Naive B cell (primary cell): ENCODE measurements at places on chromosomes 6 and 20. TPM values are rescaled to one million over a fixed set of nuclear protein-coding genes. Genes with fewer than 3 reads are reported as not detected.

Gene SIRPD
- polyA plus RNA-seq, result not detected

Gene KIAA1755
- polyA plus RNA-seq, result not detected

GRCh38 chr20:33033381-33033780, 1.9 kb downstream of the BPIFB6 start:
- H3K4me3 ChIP-seq, result no peak overlapping the region
- H3K36me3 ChIP-seq, result peaks cover 8% of the 10 kb centered on the region
- no peaks in the 10 kb centered on the region for H3K4me1 ChIP-seq
- H3K27me3 ChIP-seq, result peaks cover 27% of the 10 kb centered on the region
- H3K27ac ChIP-seq, result no peak overlapping the region

GRCh38 chr6:8627085-8627861, 191.9 kb upstream of the SLC35B3 start:
- DNase-seq, result no peak
- H3K27ac ChIP-seq, result no peak overlapping the region
- H3K27me3 ChIP-seq, result no peaks in the 10 kb centered on the region
- no peaks in the 10 kb centered on the region for H3K36me3 ChIP-seq
- no peaks in the 10 kb centered on the region for H3K4me1 ChIP-seq
- no peak overlapping the region for H3K4me3 ChIP-seq

DNA sequence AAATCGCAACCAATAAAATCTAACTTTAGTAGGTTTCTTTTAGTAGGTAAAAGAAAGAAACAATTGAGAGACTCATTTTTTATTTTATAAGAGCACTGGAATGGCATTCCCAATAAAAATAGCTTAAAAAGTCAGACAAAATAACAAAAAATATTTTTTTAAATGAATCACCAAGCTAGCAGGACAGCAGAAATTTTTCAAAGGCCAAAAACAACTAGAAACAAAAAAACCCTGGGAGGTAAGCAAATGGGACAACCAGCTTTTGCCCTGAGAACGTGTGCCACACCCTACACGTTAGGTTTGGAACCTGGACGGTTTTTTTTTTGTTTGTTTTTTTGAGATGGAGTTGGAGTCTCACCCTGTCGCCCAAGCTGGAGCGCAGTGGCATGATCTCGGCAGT, 19.6 kb downstream of the GPLD1 start:
- H3K27ac ChIP-seq, result no peak overlapping the region
- H3K36me3 ChIP-seq, result no peaks in the 10 kb centered on the region
- H3K4me3 ChIP-seq, result no peak overlapping the region
- no peak for DNase-seq

DNA sequence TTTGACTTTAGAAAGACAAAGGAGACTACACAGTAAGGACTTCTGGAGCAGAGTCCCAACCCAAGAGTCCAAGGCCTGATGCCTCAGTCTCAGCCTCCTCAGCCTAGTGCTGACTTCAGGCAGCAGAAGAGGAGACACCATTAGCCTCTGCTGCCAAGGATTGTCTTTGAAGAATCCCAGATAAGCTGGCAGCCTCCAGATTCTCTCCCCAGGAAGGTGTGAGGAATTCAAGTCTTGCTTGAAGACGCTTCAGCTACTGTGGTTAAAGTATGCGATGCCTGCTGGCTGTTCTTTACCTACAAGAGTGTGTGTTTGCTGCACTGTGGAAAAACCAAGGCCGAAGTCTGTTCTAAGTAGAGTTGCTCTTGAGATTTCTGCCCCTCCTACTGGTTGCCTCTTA, 215.9 kb upstream of the TCF21 start:
- no peaks in the 10 kb centered on the region for H3K4me1 ChIP-seq
- no peaks in the 10 kb centered on the region for H3K36me3 ChIP-seq

DNA sequence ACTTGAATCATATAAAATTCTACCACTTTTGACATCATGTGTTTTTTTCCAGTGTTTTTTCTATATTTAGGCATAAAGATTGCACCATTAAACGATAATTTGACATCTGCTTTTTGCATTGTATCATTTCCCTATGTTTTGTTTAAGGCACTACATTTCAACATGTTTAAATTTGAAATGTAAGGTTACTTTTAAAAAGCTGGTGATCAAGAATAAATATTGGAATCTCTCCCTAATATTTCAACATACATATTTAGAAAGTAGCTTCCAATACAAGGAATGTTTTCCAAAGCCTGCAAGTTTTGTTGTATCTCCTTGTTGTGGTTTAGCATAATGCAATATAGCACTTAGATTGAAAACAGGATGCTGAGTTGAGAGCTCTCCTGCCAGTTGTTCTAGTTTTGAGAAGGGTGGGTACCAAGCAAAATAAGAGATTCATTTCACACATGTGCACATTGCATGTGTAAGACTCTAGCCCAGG, 76.5 kb downstream of the SYNJ2 start:
- H3K27ac ChIP-seq, result no peak overlapping the region
- no peaks in the 10 kb centered on the region for H3K27me3 ChIP-seq
- peaks cover 4% of the 10 kb centered on the region for H3K4me1 ChIP-seq
- no peak overlapping the region for H3K4me3 ChIP-seq
- H3K36me3 ChIP-seq, result peaks cover 4% of the 10 kb centered on the region
- no peak for DNase-seq

DNA sequence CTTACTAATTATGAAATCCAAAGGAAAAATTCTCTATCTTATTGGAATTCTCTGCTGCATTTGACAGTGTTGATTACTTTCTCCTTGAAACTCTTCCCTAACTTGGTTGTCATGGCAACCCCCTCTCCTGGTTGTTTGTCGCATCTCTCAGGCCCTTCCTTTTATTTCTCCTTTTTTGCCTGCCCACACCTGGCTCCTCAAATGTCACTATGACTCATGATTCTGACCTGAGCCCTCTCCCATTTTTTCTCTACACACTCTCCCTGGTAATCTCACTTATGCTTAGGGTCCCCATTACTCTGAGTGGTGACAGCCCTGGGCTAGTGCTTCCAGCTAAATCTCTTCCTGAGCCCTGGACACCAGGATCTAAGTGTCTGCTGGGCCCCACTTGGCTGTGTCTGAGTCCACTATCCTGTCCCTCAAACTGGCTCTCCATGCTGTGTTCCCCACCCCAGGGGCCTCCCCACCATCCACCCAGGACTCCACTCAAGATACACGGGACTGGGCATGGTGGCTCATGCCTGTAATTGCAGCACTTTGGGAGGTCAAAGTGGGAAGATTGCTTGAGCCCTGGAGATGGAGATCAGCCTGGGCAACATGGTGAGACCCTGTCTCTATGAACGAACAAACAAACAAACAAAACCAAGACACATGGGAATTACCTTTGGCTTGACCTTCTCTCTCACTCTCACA, 16.5 kb upstream of the NNAT start:
- peak overlapping the region; percentile 90 for H3K27ac ChIP-seq
- H3K36me3 ChIP-seq, result no peaks in the 10 kb centered on the region
- H3K4me3 ChIP-seq, result no peak overlapping the region
- DNase-seq, result no peak
- no peaks in the 10 kb centered on the region for H3K27me3 ChIP-seq

DNA sequence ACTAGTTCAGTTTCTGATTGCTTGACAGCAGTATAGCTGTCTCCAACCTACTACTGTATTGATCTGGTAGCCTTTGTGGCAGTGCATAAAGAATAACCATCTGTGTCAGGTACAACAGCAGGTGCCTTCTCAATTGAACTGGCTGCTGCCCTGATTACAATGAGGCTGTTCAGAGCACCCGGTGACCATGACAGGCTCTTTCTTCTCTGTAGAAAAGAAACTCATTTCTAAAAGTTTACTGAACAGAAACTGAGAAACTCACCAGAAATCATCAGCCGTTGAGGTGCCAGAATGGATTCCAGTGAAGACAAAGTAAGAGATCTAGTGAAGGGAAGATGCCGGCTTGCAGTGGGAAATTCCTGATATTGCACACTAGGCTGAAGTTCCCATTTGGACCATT, 954.4 kb downstream of the PHF3 start:
- DNase-seq, result no peak
- no peaks in the 10 kb centered on the region for H3K27me3 ChIP-seq
- H3K4me3 ChIP-seq, result no peak overlapping the region
- no peak overlapping the region for H3K27ac ChIP-seq

GRCh38 chr6:168148231-168148849, 69.3 kb upstream of the FRMD1 start:
- H3K4me1 ChIP-seq, result no peaks in the 10 kb centered on the region
- no peak for DNase-seq
- H3K36me3 ChIP-seq, result no peaks in the 10 kb centered on the region
- H3K27me3 ChIP-seq, result peaks cover 4% of the 10 kb centered on the region

DNA sequence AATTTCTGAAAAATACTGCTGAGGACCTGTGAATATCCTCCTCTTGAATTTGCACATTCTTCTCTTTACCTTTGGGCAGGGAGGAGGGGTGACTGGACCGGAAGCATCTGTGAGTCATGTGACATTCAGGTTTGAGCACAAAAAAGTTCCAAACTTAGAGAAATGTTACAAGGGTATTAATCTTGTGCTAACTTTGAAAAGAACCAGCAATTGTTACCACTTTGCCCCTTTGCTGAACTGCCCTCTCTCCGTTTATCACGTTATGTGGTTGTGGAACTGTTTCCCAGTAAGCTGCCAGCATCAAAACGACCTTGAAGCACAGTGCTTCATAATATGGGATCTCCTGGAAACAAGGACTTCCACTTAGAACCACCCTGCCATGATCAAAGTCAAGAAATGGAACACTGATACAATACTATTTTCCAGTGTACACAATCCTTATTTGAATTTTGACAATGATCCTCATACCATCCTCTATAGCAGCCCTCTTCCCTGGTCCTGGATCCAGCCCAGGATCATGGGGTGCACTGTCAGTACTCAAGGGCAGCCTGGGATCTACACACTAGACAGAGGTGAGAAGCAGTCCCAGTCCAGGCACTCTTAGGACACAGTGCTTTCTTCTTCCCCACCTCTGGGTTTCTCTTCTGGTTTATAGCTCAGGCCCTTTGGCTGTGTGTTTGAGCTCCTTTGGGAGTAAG, 2.3 kb upstream of the TUBB1 start:
- peak overlapping the region; percentile 84 for H3K27ac ChIP-seq
- H3K4me1 ChIP-seq, result peaks cover 37% of the 10 kb centered on the region
- peak; percentile 47 for DNase-seq
- peaks cover 5% of the 10 kb centered on the region for H3K36me3 ChIP-seq
- H3K4me3 ChIP-seq, result peak overlapping the region; percentile 70
- no peaks in the 10 kb centered on the region for H3K27me3 ChIP-seq

DNA sequence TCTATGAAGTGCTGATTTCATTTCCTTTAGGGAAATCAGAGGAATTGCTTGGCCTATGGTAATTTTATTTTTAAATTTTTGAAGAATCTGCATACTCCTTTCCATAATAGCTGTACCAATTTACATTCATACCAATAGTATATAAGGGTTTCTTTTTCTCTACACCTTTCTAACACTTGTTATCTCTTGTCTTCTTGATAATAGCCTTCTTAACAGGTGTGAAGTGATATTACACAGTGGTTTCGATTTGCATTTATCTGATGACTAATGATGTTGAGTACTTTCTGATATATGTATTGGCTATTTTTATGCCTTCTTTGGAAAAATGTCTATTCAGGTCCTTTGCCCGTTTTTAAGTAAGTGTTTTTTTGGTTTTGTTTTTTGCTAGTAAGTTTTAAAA, 40.8 kb downstream of the SMAP1 start:
- no peak overlapping the region for H3K4me3 ChIP-seq
- no peaks in the 10 kb centered on the region for H3K36me3 ChIP-seq
- no peak overlapping the region for H3K27ac ChIP-seq
- H3K4me1 ChIP-seq, result peaks cover 55% of the 10 kb centered on the region

Gene SLA2
- 0.40 TPM for polyA plus RNA-seq

DNA sequence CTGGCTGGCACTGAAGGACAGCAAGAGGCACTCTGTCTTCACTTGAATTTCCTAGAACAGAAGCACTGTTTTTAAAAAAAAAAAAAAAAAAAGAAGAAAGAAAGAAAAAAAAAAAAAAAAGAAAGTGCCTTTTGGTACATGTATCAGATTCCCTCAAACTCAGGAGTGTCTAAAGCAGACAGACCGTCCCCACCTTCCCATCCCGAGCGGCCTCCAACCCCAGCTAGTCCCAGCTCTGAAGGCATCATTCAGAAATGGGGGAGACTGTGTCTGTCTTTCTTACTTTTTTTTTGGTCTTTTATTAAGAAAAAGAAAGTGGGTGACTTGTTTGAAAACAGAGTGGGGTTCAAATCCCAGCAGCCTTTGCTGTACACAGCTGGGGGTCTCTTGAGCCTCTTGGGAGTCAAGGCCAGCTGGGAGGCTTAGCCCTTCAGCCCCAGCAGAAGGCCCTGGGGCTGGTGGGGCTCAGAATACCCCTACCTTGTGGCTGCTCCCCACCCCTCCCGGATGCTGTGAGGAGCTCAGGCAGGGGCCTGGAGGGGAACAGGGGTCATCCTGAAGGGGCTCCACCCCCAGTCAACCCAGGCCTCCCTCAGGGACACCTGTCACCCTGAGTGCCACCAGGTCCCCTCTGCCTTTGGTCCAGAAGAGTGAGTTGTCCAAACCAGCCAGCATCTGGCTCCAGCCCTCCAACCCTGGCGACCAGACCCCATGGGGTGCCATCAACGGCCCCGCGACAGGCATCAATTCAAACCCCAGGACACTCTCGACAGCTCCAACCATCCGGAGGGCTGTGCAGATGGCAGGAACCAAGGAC, 128.3 kb downstream of the TAF4 start:
- H3K4me1 ChIP-seq, result peaks cover 6% of the 10 kb centered on the region
- H3K4me3 ChIP-seq, result no peak overlapping the region
- no peak for DNase-seq
- peaks cover 10% of the 10 kb centered on the region for H3K27me3 ChIP-seq

DNA sequence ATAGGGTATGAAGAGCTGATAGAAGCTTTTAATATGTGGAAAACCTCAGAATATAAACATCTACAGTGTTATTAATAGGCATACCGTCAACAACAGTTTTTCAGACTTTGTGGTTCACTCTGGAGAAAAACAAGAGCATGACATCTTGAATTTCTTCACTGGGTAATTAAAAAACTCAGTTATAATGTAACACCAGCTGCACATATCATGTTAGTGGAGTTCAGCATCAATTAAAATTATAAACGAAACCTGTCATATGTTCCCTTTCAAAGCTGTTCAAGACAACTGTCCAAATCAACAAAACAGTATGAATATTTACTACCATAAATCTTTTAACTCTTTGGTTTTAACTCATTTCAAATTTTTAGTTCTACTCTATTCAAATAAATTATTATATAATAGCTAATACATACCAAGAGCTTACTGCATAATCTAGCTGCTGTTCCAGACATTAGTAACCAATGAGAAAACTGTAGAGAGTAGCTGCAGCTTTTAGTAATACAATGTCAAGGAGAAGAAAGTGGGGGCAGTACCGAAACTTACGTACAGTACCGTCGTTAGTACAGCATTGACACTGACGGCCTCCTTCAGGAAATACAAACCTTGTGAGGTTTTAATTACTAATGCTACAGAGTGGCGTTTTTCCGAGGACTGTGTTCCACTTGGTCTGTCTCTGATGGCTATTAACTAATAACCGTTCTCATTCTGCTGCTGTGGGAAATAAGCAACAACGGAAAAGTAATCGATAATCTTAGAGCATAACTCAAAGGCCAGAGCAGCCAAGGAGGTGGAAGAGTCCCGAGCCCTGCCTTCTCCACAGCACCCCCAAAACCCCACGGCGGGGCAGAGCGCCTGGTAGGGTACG, 532 bp upstream of the PM20D2 start:
- no peaks in the 10 kb centered on the region for H3K27me3 ChIP-seq
- DNase-seq, result peak; percentile 45
- no peaks in the 10 kb centered on the region for H3K36me3 ChIP-seq
- peak overlapping the region; percentile 94 for H3K4me3 ChIP-seq

Gene NRSN2
- 8.1 TPM for polyA plus RNA-seq

Gene PAK5
- not detected for polyA plus RNA-seq
